ENCODE measurements at places on chromosomes 4 and X.
A peak's percentile ranks its signal among the peaks of the same experiment; 100 is the strongest.

- DNase-seq, result peak; percentile 12
Measured at GRCh38 chrX:101260435-101260834, 30.7 kb downstream of the TAF7L start.

- peak; percentile 71 for DNase-seq
Measured at GRCh38 chrX:40166582-40166981, 68.8 kb upstream of the BCOR start.

DNA sequence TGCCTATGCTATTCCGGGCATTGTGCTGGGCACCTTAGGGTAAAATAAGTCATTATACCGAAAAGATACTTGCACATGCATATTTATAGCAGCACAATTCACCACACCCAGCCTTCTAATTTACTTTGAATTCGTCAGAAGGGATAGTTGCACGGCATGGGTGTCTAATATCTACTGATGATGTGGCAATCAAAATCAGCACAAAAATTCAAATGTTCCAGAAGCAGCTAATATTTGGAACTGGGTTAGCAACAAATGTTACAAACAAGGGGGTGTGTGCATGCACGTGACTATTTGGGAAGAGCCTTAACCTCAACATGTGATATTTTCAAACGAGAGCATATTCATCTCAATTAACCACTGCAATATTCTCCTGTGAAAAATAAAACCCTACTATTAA lies 79.7 kb upstream of the PRSS48 start:
- peak; percentile 57 for DNase-seq

- no peak for DNase-seq
Measured at GRCh38 chrX:69718102-69718501, 102.2 kb downstream of the EDA start.

- no peak for DNase-seq
Measured at GRCh38 chr4:46506876-46507275, 116.9 kb upstream of the GABRA2 start.

GRCh38 chrX:254630-255215 lies 26.5 kb upstream of the PLCXD1 start:
- DNase-seq, result no peak

- DNase-seq, result no peak
Measured at GRCh38 chr4:152246659-152247058, 289.2 kb downstream of the FBXW7 start.

DNA sequence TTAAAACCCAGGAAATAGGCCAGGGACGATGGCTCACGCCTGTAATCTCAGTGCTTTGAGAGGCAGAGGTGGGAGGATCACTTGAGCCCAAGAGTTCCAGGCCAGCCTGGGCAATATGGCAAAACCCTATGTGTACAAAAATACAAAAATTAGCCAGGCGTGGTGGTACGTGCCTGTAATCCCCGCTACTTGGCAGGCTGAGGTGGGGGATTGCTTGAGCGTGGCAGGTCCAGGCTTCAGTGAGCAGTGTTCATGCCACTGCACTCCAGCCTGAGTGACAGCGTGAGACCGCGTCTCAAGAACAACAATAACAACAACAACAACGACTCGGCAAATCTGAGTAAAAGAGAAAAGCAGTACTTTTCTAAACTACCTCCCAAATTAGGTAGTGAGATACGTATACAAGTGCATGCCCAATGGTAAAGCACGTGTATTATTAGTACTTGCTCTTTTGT lies 13.0 kb upstream of the NDUFC1 start:
- DNase-seq, result no peak

GRCh38 chr4:41213625-41214135 lies 662 bp downstream of the APBB2 start:
- DNase-seq, result no peak

DNA sequence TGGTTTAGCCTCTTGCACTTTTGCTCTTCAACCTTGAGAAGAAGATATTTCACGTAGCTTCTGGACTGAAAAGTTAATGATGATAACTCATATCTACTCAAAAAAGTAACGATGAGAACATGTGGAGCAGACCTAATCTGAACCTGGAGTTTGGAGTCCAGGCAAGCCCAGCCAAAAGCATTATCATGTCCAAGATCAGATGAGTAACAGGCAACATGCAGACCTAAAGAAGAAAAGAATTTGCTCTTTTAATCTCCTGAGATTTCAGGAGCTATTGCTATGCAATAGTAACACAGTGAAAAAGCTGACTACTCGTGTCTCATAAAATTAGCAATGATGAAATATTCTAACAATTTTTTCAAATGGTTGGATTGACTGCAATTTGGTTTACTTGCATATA lies 21.8 kb upstream of the PPA2 start:
- DNase-seq, result no peak

Measured in GM03348 (cell line).